ENCODE measurements at places on chromosomes 7 and 10. TPM values are rescaled to one million over a fixed set of nuclear protein-coding genes. Genes with fewer than 3 reads are reported as not detected.

Gene HSPA14
- total RNA-seq = 16.2 TPM

Gene SEC24C
- 72.5 TPM for total RNA-seq

Gene ANKRD61
- total RNA-seq = 0.07 TPM

Gene NUTM2D
- 0.60 TPM for total RNA-seq

Gene LIPF
- total RNA-seq = not detected

Gene TMUB1
- total RNA-seq = 18.0 TPM

Gene PDK4
- 13.2 TPM for total RNA-seq

Gene OR2AE1
- not detected for total RNA-seq

Gene HTR5A
- not detected for total RNA-seq

Gene OR6B1
- not detected for total RNA-seq

Gene MBL2
- not detected for total RNA-seq

Gene MNX1
- total RNA-seq = not detected

Gene H2BK1
- not detected for total RNA-seq

Gene NACAD
- 0.85 TPM for total RNA-seq

Gene CALHM3
- not detected for total RNA-seq

Gene GFRA1
- total RNA-seq = 2.1 TPM

Gene ST8SIA6
- total RNA-seq = 0.79 TPM

Gene C1QL3
- 0.11 TPM for total RNA-seq

Gene NHLRC2
- 14.3 TPM for total RNA-seq

Gene RAMP3
- total RNA-seq = not detected

Gene OR2A5
- not detected for total RNA-seq

Gene HOXA3
- total RNA-seq = 0.66 TPM

Gene C10orf105
- total RNA-seq = not detected

Gene PILRA
- total RNA-seq = not detected

Gene C10orf53
- total RNA-seq = not detected

Gene NT5C3A
- 15.9 TPM for total RNA-seq

Gene PIP
- not detected for total RNA-seq

Gene NCF1
- total RNA-seq = not detected

Data from pulmonary artery endothelial cell (primary cell).